Activated naive CD4-positive, alpha-beta T cell treated with anti-CD3 and anti-CD28 coated beads, Interleukin-2, amount 10 ng/mL, durations not matched to agents 7 days and 5 days (primary cell): ENCODE measurements at places on chromosomes 2 and 18.

- no peak for DNase-seq
These were observed 3.3 kb downstream of the GPR39 start for GRCh38 chr2:132419941-132420340.

GRCh38 chr2:157788201-157788600, 87.9 kb downstream of the ACVR1 start:
- no peak for DNase-seq

- DNase-seq: no peak
These were observed 29.4 kb upstream of the GMPPA start for GRCh38 chr2:219469186-219469724.

DNA sequence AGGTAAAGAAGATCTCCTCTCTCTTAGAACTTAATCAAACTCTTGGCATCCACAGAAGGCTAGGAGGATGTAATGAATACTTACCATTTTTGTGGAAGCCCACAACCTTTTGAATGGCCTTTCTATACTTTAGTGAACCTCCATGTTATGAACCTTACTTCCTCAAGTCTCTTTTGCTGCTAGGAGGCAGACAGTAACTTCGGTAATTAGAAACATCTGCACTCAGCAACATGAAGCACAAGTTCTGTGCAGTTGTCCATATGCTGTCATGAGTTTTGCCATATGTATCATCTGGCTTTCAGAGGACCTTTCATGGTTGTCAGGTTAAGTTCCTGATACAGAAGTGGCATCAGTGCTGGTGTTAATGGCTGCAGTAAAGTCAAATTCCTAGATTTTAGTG, 50.4 kb downstream of the PDK1 start:
- DNase-seq: no peak
